ENCODE measurements at places on chromosomes 1 and 21. TPM values are rescaled to one million over a fixed set of nuclear protein-coding genes. Genes with fewer than 3 reads are reported as not detected.

The LCE1E gene
- not detected for total RNA-seq

The CA6 gene
- total RNA-seq = not detected

The C1orf87 gene
- not detected for total RNA-seq

The GJA9 gene
- not detected for total RNA-seq

The TLR5 gene
- 3.7 TPM for total RNA-seq

The SLC25A34 gene
- total RNA-seq = 0.34 TPM

The SPATA45 gene
- not detected for total RNA-seq

The F5 gene
- total RNA-seq = not detected

The PRR9 gene
- total RNA-seq = not detected

The OR2T11 gene
- not detected for total RNA-seq

The PCP4 gene
- total RNA-seq = 1.2 TPM

The SPRR3 gene
- not detected for total RNA-seq

The COL18A1 gene
- total RNA-seq = 952 TPM

The TMEM81 gene
- 3.0 TPM for total RNA-seq
